CD4-positive, alpha-beta T cell treated with Interleukin-6 for 4 hours (primary cell): ENCODE measurements at places on chromosomes 3 and 15.

DNA sequence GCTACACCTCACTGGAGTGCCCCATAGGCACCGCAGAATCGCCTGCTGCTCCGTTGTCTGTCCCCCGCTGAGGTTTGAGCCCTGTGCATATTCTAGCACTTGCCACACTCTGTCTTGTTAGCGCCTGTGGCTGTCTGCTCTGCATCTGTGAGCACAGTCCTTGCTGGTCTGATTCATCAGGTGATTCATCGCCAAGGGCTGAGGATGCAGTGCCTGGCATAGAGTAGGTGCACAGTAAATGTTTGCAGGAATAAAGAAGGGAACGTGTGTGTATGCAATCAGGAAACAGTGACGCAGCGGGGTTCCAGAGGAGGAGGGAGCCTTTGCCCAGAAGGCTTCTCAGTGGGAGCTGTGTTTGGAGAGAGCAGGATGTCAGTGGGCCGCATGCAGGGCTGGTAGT is 124.0 kb upstream of the PLXNA1 start:
- DNase-seq: no peak

GRCh38 chr15:89631902-89632264 is 23.4 kb downstream of the KIF7 start:
- no peak for DNase-seq

GRCh38 chr3:159660901-159661300 is 327.7 kb upstream of the IL12A start:
- no peak for DNase-seq

- peak; percentile 89 for DNase-seq
Observed at GRCh38 chr15:67542420-67543347, at the start of gene MAP2K5. Gene MAP2K5 (plus strand): TSS chr15:67542703. CDS start chr15:67543336, 633 bp downstream.

- no peak for DNase-seq
Observed at GRCh38 chr15:69357773-69358771, 56.1 kb upstream of the KIF23 start.

- no peak for DNase-seq
Observed at GRCh38 chr3:54353946-54354345, 231.6 kb downstream of the CACNA2D3 start.

DNA sequence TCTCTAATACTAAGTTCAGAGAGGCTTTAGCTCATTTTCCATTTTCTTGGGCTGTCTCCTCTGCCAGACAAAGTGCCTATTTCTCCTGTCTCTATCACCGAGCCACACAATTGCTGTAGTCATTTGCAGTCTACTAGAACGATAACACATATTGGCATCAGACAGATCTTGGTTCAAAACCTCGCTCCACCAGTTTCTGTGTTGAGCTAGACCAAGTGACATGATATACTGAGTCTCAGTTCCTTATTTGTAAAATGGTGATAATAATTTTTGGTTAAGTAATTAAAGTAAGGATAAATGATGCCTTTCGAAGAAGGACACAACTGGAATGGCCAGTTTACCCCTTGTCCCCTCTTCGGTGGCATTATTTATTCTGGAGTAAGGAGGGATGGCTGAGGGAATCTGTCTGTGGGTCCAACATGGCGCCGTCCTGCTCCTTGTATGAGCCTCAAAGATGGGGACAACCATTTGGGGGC is 398 bp upstream of the RAB7A start:
- no peak for DNase-seq

GRCh38 chr15:65085990-65086679 is 9.6 kb downstream of the KBTBD13 start:
- DNase-seq: peak; percentile 11

- no peak for DNase-seq
Observed at GRCh38 chr15:101148881-101149664, 102.8 kb downstream of the CHSY1 start.

- DNase-seq: no peak
Observed at GRCh38 chr15:65369651-65370050, 8.2 kb downstream of the IGDCC3 start.

DNA sequence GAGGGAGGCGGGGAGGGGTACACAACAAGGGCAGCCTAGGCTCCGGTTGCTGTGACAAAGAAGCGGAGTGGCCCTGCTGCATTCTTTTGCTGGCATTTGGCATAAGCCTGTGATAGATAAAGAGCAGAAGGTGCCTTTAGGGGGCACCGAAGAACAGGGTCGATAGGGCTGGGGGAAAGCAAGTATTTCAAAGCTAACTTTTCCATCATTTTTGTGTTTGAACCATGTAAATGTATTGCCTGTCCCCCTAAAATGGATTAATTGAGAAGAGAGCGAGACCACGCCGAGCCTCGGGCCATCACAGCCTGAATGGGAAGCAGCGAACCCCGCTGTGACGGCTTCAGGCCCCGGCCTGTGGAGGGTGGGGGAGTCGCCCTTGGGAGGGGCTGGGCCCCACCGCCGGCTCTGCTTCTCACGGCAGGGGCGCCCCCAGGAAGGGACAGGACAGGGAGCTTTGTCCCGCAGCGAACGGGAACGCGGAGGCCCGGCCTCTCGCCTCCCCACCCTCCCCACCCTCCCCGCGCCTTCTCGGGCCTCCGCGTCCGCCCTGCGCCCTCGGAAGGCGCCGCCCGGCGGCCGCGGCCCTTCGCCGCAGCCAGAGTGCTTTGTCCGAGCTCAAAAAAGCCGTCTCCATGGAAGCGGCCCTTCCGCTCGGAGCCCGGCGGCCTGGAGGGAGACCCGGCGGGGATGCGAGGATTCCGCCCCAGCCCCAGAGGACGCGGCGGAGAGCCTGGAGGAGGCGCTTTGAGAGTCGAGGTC is 32.4 kb upstream of the ALDH1L1 start:
- no peak for DNase-seq

- peak; percentile 92 for DNase-seq
Observed at GRCh38 chr15:89017370-89018066, 70.7 kb upstream of the ABHD2 start.

- DNase-seq: no peak
Observed at GRCh38 chr3:98793971-98794370, 30.8 kb downstream of the ST3GAL6 start.

DNA sequence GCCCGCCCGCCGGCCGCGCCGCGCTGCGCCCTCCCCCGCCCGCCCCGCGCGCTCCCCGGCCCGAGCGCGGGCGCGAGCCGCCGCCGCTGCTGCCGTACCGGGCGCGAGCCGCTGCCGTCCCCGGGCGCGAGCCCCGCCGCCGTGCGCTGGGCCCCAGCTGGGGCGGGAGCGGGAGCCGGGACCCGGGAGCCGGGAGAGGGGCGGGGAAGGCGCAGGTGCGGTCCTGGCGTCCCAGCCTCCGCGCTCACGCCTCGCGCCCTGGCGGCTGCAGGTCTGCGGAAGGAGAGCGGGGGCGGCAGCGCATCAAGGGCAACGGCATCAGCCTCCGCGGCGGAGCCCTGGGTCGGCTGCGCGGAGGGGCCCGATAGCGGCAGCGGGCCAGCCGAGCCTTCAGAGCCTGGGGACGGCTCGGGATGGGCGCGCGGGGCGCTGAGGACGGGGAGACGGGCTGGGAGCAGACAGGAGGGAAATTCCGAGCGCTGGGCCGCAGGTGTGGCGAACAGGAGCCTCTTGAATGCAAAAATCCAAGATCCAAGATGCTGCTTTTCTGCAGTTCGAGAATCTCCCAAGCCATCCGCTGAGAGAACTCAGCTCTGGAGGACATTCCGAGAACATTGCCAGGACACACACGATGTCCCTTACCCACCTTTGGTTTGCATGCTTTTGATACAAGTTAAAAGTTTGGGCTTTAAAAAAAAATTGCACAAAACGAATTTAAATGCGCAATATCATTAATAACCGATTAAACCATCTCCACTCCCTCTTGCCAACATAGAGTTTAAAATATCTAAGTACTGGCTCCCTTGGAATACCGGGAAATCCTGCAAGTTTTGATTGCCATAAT is 251.1 kb downstream of the TJP1 start:
- DNase-seq: no peak

DNA sequence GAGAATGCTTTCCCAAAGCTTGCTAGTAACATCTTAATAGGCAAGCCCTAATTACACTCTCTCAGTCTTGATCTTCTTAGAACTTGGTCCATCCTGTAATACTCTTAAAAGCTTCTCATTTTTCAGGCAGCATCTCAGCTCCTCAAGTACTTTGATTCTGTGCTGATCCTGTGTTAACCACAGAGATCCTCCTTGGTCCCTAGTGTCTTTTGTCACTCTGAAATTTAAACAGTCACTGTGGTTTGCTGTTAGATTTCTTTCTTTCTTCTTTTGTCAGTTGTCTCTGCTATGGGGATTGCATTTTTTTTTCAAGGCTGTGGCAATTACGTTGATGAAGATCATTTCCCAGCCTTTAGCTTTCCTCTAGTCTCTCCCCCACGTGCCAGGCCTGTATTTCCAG is 26.0 kb upstream of the UBE3A start:
- no peak for DNase-seq

DNA sequence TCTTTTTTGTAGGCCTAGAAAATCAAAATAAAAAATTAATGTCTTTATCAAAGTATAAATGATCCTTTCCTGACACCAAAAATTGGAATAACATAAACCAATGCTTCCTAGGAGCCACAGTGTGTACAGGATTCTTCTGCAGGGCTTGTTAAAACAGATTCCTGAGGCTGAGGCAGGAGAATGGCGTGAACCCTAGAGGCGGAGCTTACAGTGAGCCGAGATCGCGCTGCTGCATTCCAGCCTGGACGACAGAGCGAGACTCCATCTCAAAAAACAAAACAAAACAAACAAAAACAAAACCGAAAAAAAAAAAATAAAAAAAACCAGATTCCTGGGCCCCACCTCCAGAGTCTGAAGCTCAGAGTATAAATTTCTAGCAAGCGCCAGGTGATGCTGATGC is 78.0 kb downstream of the PEX5L start:
- DNase-seq: no peak

GRCh38 chr3:122299215-122299614 is 25.8 kb upstream of the CSTA start:
- no peak for DNase-seq

- DNase-seq: no peak
Observed at GRCh38 chr3:159788291-159788690, 200.3 kb upstream of the IL12A start.

DNA sequence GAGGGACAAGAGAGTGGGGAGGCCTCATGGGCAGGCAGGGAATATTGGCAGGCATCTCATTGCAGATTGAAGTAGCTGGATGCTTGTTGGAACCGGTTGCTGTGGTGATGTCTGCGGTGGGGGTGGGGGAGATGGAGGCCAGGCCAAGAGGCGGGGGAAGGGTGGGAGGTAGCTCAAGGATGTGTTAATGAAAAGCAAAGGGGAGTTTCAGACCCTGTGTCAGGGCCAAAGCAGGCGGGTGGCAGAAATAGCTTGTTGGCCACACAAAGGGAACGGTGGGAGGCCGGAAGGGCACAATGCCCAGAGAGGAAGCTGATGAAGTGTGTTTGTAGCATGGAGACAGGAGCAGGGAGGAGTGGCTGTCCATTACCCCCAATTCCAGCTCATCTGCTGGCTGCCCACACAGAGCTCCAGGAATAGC is 28.0 kb downstream of the CCDC33 start:
- DNase-seq: no peak

DNA sequence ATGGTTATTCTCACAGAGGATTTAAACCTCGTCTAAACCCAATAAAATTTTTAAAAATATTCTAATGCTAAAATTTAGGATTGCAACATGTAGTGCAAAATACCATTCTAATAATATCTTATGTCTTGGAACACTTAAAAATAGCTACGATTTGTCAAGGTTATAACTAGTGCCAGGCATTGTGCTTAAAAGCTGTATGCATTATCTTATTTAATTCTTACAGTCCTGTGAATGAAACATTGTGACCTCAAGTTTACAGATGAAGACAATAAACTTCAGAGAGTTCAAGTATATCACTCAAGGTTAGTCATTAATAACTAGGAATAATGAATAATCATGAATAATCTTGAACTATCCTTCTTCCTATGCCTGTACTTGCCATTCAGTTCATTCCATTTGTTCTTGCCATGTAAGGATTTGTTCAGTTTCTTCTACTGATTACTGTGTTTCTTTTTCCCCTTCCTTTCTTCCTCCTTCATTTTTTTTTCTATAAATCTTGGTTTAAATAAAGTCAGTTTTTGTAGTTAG is 897.6 kb upstream of the NR2F2 start:
- DNase-seq: no peak

DNA sequence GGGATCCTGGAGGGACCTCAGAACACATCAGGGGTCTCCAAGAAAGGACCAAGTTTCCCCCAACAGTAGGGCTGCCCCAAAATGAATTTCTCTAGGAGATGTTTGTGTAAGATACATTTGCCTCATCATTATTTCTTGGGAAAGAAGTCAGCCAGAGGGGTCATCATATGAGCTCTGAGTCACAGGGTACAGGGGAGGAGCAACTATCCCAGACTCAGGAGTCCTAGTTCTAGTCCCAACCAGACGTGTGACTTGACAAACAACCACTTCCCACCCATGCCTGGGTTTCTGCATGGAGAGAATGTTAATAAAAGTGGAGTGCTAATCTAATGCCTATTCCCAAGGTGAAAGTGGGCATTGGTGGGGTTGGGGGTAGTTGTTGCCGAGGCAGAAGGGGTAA is 144.1 kb downstream of the ALDH1A2 start:
- no peak for DNase-seq

DNA sequence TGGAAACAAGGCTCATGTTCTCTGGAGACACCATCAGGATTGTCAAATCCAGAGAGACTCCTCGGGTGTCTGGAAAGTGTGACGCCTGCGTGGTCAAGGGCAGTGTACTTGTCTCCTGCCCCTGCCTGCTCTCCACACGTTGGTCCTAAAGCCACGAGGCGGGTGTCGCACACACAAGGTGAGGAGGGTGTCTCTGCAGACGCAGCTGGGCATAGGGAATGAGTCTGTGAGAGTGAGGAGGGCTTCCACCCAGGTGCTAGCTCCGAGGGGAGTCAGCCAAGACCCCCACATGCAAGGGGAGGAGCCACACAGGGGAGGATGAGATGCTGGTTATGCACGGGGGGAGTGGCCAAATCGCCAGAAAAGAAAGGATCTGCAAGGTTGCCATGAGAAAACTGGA is 27.9 kb upstream of the OCA2 start:
- DNase-seq: no peak

DNA sequence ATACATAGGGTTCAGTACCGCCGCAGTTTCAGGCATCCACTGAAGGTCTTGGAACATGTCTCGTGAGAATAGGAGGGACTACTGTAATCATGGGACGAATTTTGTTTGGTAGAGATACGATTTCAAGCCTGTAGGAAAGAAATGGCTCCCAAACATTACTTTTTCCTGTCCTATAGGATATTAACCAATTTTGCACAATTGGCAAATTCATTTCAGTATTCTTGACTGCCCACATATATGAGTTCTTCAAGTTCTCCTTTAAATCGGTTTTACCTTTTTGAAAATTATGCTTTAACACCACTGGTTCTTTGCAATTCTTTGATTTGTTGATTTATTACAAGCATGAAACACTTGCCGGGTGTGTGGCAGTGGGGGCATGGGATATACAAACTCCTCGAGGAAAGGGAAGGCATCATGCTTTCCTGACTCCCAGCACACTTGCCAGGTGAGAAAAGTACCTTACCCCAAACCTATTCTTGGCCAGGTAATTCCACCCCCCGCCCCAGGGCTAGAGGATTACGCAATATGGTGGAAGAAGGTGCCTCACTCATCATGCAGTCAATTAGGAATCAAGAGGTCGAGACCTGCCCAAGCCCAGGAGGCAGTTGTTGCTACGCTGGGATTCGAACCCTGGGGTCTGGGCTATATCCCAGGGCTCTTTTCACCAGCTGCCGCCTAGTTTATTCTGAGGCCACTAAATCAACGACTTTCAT is 584 bp upstream of the LARS2 start:
- no peak for DNase-seq
